SIG-M5 (cell line): ENCODE measurements at places on chromosomes 1 and 21.

DNA sequence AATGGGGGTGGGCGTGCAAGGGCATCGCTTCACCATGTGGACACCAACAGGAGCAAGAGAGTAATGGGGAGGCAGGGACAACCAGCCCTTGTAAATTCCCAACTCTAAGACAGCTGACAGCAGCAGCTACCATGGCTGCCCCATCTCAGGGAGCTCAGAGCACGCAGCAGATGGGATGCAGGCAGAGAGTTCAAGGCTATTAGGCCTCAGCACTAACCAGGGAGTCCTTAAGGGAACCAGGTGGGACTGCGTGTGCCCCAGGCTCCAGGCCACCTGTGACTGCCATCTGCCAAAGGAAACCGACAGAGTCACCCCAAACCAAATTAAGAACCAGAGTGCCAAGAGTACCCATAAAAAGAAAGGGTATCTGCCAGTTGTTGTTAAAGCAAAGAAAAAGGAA, 33.7 kb upstream of the PRDM2 start:
- DNase-seq, result no peak

DNA sequence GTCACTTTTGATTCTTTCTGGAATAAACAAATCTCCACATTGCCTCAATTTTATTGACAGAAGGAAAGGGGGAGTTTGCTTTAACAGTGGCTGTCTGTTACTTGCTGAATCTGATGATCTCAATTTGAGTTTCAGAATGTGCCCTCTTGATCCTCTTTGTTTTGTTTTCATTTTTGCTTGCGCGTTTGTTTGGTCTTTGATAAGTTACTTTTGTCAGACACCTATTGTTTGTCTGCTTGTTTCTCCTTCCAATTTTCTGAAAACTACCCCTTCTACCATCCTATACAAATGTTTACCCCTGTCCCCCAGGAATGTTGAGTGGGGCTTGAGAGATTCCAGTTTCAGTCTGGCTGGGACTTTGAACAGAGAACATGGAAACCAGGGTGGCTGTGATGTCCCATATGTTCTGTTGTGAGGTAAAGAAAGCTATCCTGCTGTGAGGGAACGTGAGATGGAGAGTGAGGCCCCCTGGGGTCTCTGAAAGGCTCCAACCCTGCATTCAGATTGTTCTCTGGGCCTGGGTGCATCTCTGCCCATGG, 11.8 kb upstream of the XCL2 start:
- no peak for DNase-seq

DNA sequence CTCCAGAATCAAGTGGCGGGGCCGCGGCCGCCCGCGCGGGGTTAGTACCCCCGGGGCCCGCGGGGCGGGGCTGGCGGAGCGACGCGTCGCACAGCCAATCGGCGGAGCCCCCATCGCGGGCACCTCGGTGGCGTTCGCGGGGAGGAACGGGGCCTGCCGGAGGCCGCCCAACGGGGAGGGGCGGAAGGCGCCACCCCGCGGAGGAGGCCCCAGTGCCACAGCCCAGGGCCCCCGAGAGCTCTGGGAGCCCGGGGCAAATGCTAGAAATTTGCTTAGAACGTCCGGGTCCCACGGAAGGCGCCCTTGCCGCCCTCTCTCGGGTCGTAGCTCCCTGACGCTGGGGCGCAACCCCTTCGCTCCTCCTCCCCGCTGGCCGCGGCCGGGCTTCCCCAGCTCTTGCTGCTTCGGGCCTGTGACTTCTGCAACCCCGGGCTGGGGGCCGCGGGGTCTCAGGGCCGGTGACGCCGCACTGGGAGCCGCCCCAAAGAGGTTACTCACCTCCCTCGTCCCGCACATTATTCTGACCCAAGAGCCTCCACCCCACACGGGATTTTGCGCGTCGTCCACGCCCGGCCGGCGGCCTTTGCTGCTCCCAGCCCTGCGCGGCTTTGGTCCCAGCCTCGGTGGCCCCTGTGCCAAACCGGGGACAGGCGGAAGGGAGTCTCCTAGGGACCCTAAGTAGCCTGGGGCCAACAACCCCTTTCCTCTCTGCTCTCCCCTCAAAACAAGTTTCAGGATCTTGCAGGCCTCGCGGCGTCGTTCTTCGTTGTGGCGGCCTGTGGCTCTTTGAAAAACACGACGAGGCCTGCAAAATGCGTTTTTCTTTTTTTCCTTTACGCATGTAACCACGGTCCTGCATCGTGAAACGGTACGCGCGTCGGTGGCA, at the start of gene RUNX3:
Gene RUNX3 (minus strand): TSS at position 17 of the 886 bp plus-strand sequence. CDS start 408 bp downstream, outside the sequence.
- DNase-seq, result no peak

GRCh38 chr1:55542901-55543504, 327.8 kb upstream of the USP24 start:
- DNase-seq, result no peak

DNA sequence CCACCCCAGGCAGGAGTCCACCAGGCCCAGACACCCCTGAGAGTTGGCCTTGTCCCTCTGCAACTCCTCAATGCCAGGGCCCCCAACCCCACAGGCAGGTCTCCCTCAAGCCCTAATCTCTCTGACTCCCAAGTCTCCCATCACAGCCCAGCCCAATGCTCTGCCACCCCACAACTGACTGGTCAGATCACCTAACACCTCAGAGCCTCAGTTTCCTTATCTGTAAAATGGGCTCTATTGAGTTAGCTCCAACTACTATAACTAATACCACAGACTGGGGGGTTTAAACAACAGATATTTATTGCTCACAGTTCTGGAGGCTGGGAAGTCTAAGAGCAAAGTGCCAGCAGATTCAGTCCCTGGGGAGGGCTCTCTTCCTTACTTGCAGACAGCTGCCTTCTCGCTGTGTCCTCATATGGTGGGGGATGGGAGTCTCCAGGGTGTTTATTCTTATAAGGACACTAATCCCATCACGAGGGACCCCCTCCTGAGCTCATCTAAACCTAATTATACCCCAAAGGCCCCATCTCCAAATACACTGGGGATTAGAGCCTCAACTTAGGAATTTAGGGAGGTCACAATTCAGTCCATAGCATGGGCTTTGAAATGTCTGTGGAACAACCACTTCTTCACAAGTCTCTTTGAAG, 34.9 kb upstream of the ZC3H12A start:
- DNase-seq, result no peak

DNA sequence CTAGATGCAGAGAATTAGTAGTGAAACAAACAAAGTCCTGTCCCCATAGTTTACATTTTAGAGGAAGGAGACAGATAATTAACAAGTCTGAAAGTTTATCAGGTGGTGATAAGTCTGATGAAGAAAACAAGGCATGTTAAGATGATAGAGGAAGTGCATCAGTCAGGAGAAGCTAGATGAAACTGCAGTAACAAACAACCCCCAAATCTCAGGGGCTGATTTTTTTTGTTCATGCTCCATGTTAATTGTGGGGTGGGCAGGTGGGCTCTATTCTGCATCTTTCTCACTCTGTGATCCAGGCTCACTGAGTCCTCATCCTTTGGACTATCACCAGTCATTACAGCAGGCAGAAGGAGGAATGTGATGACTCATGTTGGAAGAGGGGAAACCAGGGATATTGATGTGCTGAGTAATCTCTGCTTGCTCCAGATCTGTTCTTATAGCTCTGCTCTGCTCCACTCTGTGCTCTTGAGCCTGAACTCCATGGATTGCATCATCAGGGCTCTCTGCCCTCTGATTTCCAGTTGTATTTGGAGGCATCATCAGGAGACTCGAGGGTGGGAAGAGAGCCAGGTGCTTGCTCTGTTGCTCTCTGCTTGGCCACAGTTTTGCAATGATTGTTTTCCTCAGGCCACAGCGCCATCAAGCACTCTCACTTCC, 166.9 kb downstream of the IER5 start:
- no peak for DNase-seq

DNA sequence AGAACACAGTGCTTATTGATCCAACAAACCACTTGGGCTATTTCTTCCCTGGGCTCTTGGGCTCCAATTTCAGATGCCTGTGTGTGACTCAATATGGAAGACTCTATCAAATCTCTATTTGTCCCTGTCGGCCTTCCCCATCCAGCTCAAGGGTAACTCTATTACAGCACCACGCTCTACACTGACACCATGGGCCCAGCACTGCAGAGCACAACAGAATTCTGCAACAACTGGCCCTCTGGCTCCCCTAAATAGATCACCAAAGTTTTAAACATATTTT, 51.7 kb downstream of the CAPZB start:
- DNase-seq, result no peak

DNA sequence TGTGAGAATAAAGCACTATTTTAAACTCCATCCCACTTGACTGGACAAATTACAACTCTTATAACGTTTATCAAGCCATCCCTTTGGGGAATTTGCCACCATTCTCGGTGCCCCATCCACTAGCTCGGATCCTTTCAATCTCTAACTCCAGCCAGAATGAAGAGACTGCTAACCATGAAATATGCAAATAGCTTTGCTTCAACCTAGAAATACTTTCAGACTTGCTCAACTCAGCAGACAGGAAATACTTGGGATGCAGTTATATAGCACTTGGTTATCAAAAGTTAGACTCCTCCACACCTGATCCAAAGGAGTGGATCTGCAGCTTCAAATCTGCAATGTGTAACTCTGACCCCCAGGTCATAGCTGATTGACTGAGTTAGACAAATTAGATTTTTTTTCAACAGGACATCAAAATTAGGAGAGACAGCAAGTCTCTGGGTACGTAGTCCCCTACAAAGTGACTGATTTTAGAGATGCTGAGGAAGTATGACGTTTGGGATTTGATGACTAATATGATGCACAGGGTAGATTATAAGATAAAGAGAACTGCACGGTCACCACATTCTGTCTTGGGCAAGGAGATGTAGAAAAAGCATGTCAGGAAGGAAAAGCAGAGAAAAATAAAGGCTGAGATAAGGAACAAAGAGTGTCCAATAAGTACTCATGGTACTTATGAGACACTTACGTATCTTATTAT, 496.0 kb downstream of the AGBL4 start:
- no peak for DNase-seq

DNA sequence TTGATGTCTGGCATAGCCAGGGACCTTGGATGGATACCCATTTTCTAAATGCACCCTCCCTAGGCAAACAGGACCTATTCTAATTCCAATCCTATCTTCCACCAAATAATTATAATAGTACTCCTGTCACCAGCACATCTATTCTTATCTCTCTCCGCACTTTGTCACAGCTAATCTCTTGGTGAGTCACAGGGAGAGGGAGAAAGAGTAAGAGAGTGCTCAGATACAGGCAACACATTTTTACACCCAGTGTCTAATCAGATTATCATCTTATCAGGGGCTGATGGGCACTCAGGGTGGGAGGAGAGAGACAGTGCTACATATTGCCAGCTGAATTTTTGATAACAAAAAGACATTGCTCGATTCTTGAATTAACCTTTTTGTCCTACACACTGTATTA, 275.0 kb upstream of the BEND5 start:
- DNase-seq, result no peak

DNA sequence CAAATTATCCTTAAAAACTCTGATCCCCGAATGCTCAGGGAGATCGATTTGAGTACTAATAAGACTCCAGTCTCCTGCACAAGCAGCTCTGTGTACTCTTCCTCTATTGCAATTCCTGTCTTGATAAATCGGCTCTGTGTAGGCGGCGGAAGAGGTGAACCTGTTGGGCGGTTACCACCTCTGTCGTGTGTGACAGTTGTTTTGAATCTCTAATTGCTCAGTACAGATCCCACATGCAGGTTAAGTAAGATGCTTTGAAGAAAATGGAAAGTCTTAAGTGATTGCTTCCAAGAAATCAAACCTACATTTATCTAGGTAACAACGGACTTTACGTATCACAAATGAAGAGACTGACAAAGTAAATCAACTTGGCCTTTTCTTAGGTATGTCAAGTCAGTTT, 35.5 kb downstream of the COA6 start:
- no peak for DNase-seq

GRCh38 chr1:151443846-151444782, 15.2 kb downstream of the POGZ start:
- DNase-seq, result peak; percentile 44

DNA sequence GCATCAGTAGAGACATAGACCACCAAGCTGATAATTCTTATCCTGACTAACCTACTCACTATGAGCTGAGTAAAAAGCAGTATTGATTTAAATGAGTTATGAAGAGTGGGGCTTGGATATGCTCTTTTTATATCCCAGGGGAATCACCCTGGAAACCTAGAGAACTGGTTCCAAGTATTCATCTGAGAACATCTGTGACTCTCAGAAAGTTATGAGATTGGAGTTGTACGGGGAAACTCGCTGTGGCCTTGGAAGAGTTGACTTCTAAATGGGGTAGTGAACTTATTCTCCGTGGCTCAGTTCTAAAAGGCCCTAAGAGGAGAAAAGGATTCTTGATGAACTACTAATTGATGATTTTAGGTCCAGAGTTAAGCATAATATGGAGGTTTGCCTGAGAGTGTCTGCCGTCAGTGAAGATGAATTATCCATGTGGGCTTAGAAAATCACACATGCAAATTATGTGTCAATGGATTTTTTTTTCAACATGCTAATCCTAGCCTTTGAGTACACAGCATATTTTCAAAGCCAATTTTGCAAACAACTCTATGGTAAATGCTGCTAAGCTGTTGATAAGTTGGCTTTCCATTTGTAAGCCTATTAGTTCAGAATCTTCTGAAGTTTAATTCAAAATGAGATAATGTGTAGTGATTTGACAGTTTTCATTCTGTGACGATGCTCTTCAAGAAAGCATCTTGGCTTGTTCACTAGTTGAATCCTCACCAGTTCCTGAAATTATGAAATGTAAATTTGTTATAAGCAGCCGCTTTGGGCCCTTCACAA, 122.7 kb downstream of the FGGY start:
- DNase-seq, result no peak

GRCh38 chr1:29237852-29238619, 1.7 kb downstream of the PTPRU start:
- DNase-seq, result no peak

GRCh38 chr21:43864313-43864961, 586 bp upstream of the AGPAT3 start:
- DNase-seq, result no peak

GRCh38 chr1:107263291-107263915, 122.6 kb downstream of the NTNG1 start:
- DNase-seq, result no peak

DNA sequence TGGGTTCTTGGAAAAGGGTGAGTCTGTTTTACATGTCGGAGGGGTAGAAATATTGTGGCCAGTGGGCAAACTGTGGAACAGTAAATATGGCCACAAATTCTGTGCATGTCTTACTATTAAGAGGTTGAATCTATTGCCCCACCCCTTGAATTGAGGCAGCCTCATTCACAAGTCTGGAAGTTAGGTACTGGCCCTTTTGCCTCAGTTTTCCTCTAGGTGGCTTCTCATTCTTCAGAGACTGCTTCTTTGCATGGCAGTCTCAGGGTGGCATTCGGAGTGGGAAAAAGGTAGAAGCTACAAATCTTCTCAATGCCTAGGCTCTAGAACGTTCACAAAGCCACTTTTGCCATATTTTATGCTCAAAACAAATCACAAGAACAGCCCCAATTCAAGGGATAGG, 57.2 kb downstream of the SLC9C2 start:
- no peak for DNase-seq

DNA sequence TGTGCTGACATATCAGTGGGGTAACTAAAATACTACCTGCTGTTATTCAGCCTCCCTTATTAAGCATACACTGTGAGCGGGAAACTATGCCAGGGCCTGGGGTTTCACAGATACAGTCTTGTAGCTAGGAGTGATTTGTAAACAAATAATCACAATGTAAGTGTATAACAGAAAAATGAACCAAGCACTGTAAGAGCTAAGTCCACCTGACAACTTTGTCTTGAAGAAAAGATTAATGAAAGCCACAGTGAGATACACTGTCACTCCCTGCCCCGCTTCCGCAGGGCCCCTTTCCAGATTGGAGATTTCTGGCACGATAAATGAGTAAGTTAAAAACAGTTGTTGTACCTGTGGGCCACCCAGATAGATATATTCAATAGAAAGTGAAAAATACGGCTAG, 4.8 kb downstream of the RCAN3 start:
- no peak for DNase-seq
